ENCODE measurements at places on chromosomes 3 and 15. TPM values are rescaled to one million over a fixed set of nuclear protein-coding genes. Genes with fewer than 3 reads are reported as not detected.

The GOLGA8T gene
- not detected for polyA plus RNA-seq

The FES gene
- polyA plus RNA-seq = 12.6 TPM

The SCAMP5 gene
- polyA plus RNA-seq = 4.8 TPM

The ARHGEF26 gene
- polyA plus RNA-seq = 10.3 TPM

The PCNP gene
- 115 TPM for polyA plus RNA-seq

Data from forelimb muscle (tissue), 1 donor.